ENCODE measurements at places on chromosomes 5 and 9. TPM values are rescaled to one million over a fixed set of nuclear protein-coding genes. Genes with fewer than 3 reads are reported as not detected.

Gene NUDT2
- total RNA-seq = 45.8 TPM

Gene PLPP7
- total RNA-seq = 2.0 TPM

Gene GLDC
- 4.0 TPM for total RNA-seq

Gene ANKRD55
- not detected for total RNA-seq

GRCh38 chr9:82334286-82334685 lies 345.7 kb downstream of the SPATA31D1 start:
- no peaks in the 10 kb centered on the region for H3K27me3 ChIP-seq
- no peak for DNase-seq
- H3K4me3 ChIP-seq = no peak overlapping the region
- H3K4me1 ChIP-seq = no peaks in the 10 kb centered on the region
